ENCODE measurements at places on chromosomes 5 and 9.

DNA sequence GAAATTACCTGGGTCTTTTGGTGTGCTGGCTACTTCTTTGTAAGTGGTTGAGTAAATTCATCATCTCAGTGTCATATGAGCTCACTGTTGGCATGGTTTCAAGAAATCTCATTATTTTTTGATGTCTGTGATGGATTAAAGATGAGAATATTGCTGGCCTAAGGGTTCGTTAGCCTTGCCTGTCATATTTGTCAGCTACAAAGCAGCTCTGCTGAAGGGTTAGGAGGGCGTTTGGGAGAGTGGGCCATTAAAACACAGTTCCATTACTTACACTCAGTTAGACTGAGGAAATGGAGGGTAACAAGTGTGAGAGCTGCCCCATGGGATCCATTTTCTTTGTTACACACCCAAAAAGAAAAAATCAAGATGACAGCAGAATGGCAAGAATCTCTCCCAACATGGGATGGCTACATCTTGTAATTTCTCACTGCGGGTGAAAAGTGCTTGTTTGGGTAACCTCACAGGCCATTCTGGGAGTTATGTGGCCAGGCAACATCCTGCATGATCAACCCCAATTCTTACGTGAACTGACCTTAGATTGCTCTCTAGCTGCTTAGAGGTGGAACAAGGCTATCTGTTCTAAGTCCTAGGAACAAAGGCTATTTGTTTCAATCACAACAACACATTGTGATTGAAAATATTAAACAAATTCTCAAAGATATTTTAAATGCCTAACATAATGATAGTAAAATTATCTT is 609.5 kb upstream of the RGMB start:
- DNase-seq, result no peak

- DNase-seq, result no peak
Measured at GRCh38 chr9:113005777-113006176, 6.2 kb downstream of the ZNF883 start.

GRCh38 chr9:4020755-4021296 is 279.0 kb downstream of the GLIS3 start:
- no peak for DNase-seq

DNA sequence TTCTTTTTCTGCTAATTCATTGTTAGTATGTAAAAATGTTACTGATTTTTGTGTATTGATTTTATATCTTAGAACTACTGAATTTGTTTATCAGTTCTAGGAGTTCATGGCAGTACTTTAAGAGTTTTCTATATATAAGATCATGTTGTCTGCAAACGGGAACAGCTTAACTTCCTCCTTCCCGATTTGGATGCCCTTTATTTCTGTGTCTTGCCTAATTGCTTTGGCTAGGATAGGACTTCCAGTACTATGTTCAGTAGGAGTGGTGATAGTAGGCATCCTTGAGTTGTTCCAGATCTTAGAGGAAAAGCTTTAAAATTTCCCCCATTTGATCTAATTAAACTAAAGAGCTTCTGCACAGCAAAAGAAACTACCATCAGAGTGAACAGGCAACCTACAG is 20.1 kb downstream of the RCL1 start:
- no peak for DNase-seq

DNA sequence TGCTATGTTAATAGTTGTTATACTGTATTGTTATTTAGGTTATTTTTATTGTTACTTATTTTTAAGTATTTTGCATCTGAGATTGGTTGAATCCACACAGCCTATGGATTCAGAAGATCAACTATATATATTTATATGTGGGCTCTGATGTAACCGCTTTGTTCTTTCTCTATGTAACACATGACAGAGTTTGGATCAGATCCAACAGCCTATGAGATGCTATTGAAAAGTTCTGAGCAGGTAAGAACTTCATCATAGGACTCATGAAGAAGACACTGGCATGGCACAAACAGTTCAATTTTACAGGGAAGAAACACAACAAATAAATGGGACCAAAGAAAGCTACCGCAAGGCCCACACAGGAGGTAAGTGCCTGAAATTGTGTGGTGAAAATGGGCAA is 93.4 kb downstream of the GNAQ start:
- no peak for DNase-seq

DNA sequence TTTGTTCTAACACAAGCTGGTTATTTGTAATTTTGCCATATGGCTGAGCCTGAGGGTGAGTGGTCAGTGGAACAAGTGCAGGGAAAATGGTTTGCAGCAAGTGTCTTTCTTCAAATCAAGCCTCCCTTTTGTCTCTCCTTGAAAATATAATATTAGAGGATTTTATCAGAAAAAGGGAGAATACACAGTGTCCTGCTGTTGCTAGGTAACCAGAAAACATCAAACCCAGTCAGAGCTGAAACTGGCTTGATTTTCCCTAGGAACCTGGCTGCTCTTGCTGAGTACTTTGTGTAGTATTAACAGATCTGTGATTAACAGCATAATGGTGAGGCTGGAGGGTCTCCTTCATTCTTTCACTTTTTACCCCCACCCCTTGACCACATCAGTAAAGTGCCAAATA is 314.0 kb downstream of the ARHGEF28 start:
- DNase-seq, result no peak

DNA sequence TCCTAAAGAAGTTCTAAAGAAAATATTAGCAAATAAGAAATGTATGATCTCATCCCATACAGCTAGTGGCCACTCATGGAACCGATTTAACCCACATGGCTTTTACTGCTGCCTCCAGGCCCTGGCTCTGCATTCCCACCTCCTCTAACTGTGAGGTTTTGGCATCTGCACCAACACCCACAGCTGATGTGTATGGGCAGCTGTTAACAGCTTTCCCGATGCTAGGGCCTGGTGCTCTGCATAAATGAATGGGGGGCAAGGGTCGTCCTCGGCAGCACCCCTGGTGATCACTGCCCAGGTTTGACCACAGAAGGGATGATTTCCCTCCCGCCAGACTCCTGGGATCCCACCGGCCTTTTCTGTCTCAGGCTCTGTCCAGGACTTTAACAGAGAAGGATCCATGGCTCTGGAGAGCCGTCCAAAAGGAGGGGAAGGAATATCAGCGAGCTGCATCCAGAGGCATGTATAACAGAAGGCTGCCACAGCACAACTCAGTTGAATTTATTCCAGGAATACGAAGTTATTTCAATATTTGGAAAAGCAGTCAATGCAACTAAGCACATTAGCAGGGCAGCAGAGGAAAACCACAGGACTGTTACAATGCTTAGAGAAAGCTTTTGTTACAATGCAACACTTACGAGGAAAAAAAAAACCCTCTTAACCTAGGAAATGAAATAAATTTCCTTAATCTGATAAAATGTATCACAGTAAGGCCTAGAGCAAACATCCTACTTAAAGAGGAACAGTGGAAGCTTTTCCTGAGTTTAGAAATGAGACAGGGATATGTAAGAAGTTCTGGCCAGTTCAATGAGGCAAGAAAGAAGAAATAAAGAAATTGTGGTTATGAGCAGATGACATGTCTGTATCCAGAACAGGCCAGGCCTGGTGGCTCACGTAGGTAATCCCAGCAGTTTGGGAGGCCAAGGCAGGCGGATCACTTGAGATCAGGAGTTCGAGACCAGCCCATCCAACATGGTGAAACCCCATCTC is 63.1 kb downstream of the NACC2 start:
- no peak for DNase-seq

GRCh38 chr5:108727236-108727650 is 20.5 kb upstream of the FER start:
- DNase-seq, result no peak

GRCh38 chr5:113337515-113338415 is 97.0 kb downstream of the TSSK1B start:
- DNase-seq, result no peak

DNA sequence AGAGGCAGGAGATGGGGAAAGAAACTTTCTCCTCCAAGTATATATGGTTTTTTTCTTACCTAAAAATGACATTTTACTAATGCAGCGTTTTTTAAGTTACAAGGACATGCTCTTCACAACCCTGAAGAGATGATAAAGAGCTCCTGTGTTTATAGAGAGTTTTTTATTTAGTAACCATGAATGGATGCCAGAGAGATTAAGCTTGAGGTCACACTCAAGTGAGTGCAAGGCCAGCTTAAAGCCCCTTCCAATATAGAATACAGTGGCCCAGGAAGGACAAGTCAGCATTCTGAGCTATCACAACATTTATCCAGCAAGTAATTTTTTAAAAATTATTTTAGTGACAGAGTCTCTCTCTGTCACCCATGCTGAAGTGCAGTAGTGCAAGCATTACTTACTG is 6.7 kb upstream of the HAVCR2 start:
- no peak for DNase-seq

GRCh38 chr5:148909040-148909439 is 82.6 kb downstream of the ADRB2 start:
- DNase-seq, result no peak

DNA sequence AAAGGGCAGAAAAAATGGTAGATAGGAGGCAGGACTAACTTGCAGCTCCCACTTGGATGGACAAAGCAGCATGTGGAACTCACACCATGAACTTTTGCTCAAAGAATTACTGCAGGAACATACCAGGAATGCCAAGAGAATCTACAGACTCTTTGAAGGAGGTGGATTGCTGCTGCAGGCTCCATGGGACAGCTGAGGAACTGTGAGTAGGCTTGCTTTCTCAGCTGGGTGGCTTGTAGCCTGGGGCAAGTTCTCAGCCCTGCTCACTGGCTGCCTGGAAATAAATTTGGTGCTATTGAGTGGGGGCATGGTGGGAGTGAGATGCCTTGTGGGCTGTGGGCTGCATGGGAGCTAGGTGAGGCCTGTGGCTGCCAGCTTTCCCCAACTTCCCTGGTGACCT is 574.5 kb downstream of the PRELID2 start:
- DNase-seq, result no peak

- no peak for DNase-seq
Measured at GRCh38 chr9:71105192-71105591, 16.2 kb downstream of the TRPM3 start.

DNA sequence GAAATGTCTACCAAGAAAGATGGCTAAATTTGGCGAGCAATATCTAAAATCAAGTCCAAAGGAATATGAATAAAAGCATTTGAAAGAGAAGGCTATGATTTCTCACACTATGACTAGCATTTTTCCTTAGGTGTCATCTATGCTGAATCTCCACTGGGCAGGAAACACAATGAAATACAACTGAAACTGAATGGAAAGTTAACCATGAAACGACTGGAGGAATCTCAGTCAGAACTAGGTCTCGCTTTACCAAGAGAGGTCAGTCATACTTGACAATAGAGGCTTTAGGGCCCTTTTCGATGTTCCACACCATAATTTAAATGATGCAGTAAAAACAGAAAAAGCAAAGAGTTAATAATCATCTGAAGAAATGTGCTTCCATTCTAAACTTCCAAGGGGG is 339.0 kb downstream of the PDE4D start:
- DNase-seq, result no peak

GRCh38 chr5:14269395-14269794 is 126.3 kb downstream of the TRIO start:
- no peak for DNase-seq

- DNase-seq, result peak; percentile 63
Measured at GRCh38 chr5:139445325-139446170, 6.2 kb upstream of the DNAJC18 start.

DNA sequence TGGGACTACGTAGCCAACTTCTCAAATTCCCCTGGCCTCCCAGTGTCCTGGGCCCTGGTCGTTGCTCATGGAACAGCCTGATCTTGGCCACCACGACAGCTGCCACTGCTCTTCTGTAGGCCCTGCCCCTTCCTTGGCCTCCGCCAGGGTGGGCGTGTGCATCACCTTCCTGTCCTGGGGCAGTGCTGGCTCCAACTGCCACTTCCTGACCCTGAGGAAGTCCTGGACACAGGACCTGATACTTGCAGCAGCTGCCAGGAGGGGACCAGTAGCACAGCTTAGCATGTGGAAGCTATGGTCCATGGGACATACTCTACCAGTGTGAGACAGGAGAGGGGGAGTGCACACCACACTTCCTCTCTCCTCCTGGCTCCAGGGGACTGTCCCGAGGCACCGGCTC is 145.2 kb downstream of the TENT4A start:
- no peak for DNase-seq

DNA sequence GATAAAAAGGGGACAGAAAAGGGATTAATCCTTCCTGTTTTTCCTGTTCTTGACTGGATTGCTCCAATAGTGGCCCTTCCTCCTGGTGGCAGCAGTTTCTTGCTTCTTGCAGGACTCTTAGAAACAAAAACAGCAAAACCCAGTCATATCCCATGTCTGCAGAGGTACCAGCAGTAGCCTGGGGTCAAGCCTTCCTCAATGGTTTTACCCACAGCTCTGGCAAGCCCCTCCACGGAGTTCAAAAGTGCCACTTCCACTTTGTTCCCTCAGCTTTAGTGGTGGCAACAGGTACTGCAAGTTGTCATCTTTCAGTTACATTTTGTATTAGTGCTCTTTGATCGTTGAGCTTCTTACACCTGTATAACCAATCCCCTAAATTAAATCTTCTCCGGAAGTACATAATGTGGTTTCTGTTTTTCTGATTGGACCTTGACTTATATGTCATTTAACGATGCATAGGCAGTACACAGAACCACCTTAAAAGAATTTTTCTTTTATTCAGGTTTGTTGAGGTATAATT is 8.7 kb upstream of the RANBP6 start:
- no peak for DNase-seq

GRCh38 chr5:62124266-62124665 is 181.7 kb upstream of the KIF2A start:
- DNase-seq, result no peak

DNA sequence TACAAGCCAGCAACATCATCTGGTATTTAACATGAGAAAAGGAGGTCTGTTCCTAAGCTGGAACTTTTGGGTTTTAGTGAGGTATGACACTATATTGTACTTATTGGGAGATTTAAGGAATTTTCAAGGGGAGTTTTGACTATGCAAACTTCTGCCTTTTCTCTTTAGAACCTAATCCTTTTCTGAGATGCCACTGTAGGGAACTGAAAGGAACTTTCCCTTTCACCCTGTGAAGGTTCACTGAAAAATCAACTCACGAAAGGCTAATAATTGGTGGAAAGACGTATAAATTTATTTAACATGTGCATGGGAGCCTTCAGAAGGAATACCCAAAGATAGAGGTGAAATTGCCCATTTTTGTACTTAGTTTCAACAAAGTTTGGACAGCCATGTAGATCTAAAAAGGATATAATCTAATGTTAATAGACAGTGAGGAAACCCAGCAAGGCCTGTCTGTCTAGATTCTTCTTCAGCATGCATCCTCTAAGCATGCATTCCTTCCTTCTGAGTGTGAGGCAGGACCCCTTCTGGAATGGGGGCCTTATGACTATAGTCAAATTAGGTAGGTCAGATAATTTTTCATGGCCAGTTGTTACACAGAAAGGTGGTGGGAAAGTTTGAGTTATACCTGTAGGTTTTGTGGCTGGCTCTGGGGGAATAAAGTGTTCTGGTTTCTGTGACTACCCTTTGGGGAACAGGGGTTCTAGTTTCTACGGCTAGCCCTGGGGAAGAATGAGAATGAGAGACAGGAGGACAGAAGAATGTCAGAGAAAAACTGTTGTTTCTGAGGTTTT is 200.3 kb downstream of the C9orf152 start:
- no peak for DNase-seq

GRCh38 chr5:151870820-151871219 is 53.8 kb downstream of the GLRA1 start:
- peak; percentile 47 for DNase-seq

DNA sequence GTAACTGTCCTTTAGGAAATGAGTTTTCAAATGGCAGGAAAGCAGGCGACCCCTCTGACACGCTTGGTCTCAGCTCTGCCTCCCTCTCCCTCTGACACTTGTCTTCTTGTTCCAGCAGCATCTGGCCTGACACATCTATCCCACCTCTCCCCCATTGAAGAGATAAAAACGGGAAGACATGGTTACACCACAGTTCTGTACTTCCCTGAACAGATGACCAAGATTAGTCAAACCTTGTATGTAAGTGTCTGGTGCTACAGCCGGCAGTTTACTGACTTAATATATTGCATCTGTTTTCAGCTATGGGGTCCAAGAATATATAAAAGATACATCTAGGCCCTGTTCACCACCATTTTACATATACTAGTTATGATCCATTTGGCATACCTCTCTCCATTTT is 29.6 kb upstream of the MLLT3 start:
- DNase-seq, result no peak
